Stimulated activated CD4-positive, alpha-beta T cell treated with anti-CD3 and anti-CD28 coated beads, TNF-alpha, amount 100 ng/mL, for 48 hours (primary cell): ENCODE measurements at places on chromosomes 11 and 22.

DNA sequence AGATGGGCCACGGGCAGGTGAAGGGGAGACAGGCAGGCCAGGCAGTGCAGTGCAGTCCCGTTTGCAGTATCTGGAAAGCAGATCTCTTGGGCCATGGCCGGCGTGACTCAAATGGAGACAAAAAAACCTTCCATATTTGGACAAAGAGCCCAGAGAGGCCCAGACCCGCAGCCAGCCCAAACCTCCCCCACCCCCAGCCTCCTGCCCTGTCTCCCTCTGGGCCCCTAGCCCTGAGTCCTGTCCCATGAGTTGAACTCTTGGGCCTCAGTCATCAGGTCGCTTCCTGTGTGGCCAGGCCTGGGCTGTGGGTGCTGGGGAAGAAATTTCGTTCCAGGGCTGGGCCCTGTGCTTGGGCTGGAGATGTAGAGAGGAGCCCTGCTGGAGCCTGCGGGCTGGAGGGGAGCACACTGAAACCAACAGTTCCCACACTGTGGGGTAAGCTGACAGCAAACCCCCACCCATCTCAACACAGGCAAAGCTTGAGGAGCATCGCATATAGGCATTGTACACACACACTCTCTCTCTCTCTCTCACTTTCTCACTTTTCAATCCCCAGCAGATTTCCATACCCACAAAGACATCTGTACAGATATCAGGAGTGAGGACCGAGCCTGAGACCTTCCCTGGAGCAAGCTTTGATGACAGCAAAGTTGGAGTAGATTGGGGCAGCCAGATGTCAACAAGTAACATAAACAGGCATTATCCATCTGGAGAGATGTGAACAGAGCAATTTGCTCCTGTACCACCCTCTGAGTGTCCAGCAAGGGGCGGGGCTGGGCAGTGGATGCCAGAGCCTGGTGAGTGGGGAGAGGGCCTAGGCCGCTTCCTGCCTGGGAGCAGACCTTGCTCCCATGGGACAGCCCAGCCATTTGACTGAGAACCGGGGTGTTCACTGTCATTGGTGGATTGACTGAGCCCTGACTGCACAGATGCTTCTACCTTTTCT, 17.2 kb downstream of the ARHGEF17 start:
- no peak for DNase-seq

GRCh38 chr11:61815790-61816735, 740 bp downstream of the FADS1 start:
- DNase-seq: peak; percentile 54

GRCh38 chr11:64619196-64619595, 28.2 kb downstream of the SLC22A12 start:
- DNase-seq: no peak

DNA sequence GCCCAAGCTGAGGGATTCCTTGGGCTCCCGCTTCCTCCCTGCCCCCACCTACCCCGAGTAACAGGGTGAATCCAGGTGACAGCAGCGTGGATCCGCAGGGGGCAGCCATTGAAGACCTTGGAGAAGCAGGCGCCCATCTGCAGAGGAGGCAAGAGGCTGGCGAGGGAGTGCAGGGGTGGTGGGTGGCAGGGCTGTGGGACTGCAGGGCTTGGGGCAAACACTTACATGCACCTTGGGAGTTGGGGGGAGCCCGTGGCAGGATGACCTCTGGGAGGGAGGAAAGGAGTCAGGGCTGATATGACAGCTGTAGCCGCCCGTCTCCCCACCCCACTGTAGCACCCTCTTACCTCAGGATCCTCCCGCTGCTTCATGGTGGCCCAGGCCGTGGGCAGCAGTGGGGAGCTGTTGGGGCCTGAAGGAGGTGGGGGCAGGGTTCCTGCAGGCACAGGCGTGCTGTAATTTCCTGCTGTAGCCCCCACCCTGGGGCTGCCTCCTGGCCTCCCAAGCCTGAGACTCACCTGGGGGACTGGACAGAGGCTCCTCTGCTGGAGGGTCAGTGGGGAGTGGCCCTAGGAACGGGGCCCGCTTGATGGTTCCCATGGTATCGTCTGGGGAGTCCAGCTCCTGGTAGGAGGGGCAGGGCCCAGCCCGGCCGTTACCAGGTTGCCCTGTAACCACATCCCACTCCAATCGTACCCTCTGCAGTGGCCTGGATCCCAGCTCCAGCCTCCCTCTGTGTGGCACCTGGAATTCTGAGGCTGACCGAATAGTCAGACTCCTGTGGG, 6.1 kb downstream of the MAP4K2 start:
- no peak for DNase-seq

- no peak for DNase-seq
Measured at GRCh38 chr11:125071435-125071834, 8.3 kb downstream of the SLC37A2 start.

DNA sequence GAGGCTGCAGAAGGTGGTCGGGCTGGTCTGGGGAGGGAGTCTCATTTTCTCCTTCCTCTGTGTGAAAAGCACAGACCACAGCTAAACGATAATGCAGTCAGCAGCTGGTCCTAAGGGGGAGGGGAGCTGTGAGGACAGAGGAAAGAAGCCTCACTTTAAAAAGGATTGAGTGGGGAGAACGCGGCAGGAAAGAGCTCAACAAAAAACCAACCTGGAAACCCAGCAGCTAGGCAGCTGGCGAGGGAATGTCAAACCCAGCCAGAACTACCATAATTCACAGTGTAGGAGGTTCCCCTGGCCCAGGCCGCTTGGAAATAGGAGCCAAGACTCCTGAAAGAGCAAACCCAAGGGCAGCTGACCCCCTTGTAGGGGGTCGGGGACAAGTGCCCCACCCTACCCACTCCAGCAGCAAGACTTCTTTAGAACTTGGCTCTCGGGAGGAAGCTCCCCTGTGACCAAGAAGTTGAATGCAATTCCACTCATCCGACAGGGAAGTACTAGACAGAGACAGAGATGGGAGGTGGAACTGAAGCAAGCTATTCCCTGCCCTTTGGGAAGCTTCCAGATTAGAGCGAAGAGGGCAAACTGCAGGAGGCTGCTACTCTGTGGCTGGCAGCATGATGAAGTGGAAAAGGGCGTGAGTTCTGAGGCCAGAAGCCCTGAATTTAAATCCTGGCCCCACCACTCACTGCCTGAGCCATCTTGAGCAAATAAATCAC, 16.5 kb upstream of the DGKZ start:
- no peak for DNase-seq

DNA sequence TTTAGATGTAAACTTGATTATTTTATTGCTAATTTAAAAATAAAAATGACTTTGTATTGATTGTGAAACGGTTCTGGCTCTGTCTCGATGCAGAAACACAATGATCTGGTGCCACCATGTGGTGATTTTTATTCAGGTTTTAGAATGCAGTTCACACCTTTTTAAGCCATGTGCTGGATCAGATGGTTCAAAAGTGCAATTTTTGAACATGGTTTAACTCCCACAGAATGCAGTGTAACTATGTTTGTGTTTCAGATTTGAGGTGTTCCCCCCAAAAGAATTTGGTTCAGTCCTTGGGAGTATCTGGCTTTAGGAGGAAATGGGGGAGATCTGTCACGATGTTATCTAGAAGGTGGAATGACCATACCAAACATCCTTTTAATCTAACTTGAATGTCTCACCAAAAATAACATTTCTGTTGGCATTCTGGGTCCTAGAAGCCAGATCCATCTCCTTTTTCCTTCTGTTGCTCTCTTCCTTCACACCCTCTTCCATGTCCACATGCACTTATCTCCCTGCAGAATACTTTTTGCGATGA, 7.9 kb downstream of the MRPL16 start:
- DNase-seq: no peak

- DNase-seq: no peak
Measured at GRCh38 chr22:26883393-26883792, 226.0 kb downstream of the MIAT start.

- no peak for DNase-seq
Measured at GRCh38 chr11:113043698-113044097, 82.5 kb downstream of the NCAM1 start.

- DNase-seq: no peak
Measured at GRCh38 chr11:57903441-57904123, 120.1 kb upstream of the OR9Q1 start.

GRCh38 chr11:85132851-85133585, 494.1 kb downstream of the DLG2 start:
- DNase-seq: no peak

DNA sequence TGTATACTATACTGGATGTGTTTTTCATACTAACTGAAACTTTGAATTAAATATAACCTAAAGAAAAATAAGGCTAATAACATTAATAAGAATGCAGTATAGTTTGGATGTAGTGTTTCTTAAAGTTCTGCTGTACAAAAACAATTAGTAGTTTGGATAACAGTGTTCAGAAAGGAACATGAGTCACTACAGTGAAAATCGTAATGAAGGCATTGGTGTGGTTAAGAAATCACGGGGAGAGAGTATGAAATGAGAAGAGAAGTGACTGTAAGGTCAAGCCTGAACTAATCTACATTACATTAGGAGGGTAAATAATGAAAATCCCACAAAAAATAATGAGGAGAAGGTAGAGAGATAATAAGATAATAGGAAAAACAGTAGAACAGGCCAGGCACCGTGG, 726.6 kb upstream of the ARHGAP42 start:
- no peak for DNase-seq

DNA sequence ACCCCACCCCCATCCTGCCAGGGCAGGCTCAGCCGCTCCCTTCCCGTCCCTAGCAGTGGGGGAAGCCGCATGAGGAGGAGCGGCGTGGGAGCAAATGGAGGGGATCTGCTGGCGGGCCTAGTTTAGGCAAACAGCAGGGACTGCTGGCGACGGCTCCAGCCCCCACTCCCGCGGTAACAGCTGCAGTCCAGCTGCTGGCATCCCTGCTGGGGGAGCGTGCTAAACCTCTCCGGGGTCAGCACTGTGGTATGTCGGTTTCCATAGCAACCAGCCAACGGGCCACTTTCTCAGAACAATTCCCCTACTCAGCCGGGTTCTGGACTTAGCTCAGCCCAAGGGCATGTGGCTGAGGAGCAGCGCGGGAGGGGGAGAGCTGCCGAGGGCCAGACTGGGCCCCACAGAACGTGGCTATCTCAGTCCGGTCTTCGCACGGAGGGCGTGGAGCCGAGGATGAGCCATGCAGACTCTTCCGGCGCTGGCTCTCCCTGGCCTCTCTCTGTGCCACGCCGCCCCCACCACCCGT, 98.8 kb downstream of the PKNOX2 start:
- no peak for DNase-seq

- no peak for DNase-seq
Measured at GRCh38 chr22:25409240-25409639, 155.2 kb upstream of the GRK3 start.

DNA sequence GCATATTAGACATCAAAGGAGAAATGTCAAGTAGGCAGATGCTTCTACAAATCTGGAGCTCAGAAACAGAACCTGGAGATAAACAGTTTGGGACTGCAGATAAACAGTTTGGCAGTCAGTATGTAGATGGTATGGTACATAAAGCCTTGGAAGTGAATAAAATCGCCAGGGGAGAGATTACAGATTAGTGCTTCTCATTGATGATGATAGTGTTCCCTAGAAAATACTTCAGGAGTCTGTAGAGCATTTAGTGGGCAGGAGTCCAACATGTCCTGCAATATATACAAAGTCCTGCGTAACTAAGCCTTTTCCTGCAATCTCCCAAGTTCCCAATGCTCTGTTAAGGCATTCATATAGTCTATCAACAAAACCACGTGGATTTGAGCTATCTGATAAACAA, 35.2 kb downstream of the NARS2 start:
- DNase-seq: no peak

DNA sequence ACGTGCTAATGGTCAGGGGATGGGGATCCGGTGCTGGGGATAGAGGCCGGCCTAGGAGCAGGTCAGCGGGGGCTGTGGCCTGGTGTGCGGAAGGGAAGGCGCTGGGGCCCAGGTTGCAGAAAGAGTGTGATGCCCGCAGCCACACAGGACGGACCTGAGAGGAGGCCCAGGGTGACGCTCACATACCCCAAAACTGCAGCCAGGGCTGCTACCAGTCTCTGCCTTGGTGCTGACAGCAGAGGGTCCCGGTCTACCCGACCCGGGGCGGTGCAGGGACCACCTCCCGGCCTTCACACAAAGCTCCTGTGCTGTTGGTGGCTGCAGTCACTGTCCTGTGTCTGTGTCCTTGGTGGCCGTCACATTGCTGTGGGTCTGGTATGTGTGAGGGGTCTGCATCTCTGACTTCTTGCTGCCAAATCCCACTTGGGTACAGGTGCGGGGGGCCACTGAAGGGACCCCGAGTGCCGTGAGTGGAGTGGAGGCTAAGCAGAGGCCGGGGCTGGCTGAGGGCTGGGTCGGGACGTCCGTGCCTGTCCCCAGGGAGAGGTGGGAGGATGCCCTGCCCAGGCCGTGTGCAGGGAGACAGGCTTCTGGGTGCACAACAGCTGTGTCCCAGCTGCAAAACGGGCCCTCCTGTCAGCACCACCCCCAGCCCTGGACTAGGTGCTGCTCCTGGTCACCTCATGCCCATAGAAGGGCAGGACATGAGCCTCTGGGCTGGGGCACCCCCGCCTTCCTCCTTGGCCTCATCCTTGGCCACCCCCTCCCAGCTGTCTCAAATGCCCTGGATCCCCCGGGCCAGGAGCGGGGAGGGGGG, 1.5 kb downstream of the LSP1 start:
- no peak for DNase-seq

DNA sequence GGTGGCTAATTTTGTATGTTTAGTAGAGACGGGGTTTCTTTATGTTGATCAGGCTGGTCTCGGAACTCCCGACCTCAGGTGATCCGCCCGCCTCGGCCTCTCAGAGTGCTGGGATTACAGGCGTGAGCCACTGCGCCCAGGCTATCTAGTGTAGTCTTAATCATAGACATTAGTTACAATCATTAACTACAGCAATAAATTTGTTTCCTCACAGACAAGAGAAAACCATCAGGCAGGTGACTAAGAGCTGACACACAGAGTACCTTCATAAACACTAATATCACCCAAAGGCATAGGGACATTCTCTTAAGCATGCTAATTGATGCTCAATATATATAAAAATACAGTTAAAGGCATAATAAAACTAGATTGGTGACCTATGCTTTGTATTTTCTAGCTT, 19.4 kb downstream of the SDHD start:
- DNase-seq: no peak

DNA sequence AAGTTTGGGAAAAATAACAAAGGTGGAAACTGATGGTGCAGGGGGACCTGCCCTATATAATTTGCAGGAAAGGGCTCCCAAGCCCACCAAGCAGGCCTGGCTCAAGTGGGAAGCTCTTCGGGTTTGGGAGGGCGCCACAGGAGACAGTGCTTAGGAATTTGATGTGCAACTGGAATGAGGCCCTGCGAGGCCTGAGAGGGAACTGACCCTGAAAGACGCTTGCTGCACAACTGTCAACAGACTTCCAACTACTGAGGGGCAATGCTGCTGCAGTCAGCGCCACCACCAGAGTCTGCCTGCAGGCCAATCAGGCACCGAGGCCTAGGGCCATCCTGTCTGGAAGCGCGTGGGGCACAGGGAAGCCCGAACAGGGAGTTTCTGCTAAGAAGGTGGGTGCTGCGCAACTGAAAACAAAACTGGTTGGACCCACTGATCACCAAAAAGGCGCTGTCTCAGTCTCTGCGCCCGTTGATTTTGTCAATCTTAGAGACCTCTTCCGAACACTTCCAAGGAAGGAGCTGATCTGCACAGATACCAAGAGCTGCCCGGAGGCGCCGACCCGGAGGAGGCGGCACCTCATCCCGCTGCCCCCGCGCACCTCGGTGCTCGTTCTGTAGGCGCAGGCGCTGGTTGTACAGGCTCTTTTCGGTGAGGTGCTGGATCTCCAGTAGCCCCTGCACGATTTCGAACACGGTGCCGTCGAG, 667 bp downstream of the DGCR6L start:
- no peak for DNase-seq
